Posterior cingulate gyrus (tissue), 11 donors: ENCODE measurements at places on chromosomes 3 and 15.

DNA sequence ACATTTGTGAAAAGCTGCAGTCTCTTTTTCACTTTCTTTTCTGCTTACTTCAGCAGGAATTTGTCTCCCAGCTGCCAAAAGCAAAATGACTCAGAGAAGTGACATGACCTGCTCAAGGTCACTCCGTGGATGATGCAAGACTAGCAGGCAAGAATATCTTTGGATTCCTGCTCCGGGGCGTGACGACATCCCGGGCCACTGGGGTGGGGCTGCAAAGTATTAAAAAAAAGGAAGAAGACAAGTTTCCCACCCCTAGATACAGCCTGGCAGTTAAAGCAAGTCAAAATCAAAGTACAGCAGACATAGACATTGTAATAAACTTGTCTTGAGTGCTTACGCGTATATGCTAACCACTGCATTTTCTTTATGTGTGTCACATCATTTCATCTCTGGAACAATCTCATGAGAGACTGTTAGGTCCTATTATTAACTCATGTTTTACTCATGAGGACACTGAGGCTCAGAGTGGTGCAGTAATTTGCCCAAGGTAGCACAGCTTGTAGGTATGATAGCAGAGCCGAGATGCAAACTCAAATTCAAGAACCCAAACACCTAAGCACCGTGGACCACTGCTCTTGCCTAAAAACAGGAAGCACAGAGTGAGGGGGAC, 485.2 kb upstream of the PROK2 start:
- DNase-seq, result no peak

DNA sequence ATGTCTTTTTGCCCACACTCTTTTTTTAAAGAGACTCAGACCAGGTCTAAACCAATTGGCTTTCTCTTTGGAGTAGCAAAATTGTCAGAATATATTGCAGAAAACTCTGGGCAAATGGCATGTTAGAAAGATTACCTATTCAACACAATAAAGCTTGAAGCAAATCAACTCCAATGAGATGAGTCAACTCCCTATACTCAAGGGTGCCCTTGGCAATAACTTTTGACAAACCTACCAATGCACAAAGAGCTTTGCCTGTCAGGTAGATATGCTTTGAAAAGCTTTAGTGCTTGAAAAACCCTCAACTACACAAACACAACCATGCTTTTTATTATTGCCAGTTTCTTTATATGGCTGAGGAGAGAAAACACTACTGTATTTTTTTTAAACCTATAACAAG, 137.7 kb upstream of the GRM7 start:
- DNase-seq, result no peak

DNA sequence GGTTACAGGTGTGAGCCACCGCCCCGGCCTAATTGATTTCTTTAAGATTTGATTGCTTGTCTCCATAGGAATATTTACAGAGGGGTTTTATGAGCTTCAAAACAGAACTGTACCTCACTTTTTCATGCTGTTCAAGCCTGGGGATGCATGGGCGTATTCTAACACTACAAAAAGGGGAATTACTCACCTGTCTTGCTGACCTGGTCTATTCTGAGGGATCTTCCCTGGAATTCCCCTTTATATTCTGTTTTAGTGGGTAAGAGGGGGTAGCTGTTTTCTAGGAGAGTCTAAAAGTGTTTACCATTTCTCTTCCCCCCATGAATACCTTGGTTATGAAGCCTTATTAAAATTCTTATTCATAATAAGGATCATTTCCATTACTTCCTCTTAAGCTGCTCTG, 48.1 kb downstream of the NME9 start:
- no peak for DNase-seq

DNA sequence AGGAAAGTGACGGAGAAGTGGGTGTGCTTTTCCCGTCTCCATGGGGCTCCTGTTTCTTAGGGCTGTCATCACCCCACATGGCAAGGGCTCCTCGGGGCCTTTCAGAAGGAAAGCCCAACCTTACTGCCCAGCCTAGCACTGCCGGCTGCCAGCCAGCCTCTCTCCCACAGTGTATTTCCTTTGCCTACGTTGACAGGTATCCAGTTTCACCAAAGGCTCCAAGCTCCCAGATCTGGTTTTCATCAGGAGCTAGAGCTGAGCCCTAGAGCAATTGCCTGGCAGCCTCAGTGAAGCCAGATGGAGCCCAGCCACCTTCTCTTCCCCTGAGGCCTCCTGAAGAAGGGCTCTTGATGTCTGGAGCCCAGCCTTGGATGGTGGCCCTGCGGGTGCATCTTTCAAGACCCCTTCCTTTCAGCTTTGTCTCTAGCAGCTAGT, 20.2 kb downstream of the CRABP1 start:
- no peak for DNase-seq

- DNase-seq, result no peak
These were observed 16.3 kb upstream of the GATM start for GRCh38 chr15:45394681-45395080.

GRCh38 chr15:95134431-95135110, 903.2 kb downstream of the MCTP2 start:
- no peak for DNase-seq

- DNase-seq, result no peak
These were observed 181.4 kb upstream of the GRM7 start for GRCh38 chr3:6679510-6679909.

- no peak for DNase-seq
These were observed 88.6 kb upstream of the ZNF280D start for GRCh38 chr15:56821721-56822425.

- DNase-seq, result no peak
These were observed 45.4 kb downstream of the ARHGAP11B start for GRCh38 chr15:30671309-30671708.

GRCh38 chr3:165918657-165918979, 81.4 kb upstream of the BCHE start:
- DNase-seq, result peak; percentile 81

DNA sequence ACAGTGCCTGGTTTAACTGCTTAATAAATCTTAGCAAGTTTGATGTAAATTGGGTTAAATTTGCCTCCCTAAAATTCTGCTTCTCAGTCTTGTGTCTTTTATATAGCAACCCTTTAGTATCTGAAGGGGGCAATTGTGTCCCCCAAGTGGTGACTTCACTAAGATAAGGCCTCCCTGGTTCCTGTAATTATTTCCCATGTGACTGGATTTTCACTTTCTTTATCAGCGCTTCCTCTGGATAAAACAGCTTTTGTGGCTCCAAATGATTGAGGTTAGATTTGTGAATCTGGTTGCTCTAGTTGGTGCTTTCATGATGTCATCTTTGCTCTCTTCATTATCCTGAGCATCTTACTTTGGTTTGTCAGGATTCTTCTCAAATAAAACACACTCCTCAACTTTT, 334.3 kb upstream of the CTDSPL start:
- no peak for DNase-seq

- no peak for DNase-seq
These were observed 256.3 kb upstream of the KCNH8 start for GRCh38 chr3:18892047-18892446.

- no peak for DNase-seq
These were observed 981.9 kb downstream of the TUSC7 start for GRCh38 chr3:117691526-117691925.

GRCh38 chr3:182787302-182788036, 5.8 kb upstream of the ATP11B start:
- DNase-seq, result no peak

DNA sequence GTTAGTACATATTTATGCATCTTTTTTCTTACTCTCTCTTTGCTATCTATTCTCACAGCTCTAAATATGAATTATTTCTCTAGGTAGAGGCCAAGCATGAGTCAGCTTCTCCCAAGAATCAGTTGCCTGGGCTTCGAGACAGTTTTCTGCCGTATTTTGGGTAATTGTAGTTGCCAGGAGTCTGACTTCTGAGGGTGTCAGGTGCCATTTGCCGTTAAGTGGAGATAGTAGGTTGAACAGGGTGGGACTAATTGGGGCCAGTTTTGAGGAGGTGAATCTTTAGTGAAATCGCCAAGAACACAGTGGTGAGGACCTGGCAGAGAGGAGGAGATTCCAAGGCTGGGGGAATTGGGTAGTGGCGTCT, 7.8 kb upstream of the NRROS start:
- no peak for DNase-seq

GRCh38 chr3:154214306-154214705, 93.1 kb downstream of the ARHGEF26 start:
- DNase-seq, result no peak

GRCh38 chr15:37773111-37773860, 161.2 kb upstream of the TMCO5A start:
- DNase-seq, result no peak

- no peak for DNase-seq
These were observed 47.5 kb downstream of the CFAP92 start for GRCh38 chr3:128946411-128946810.

- DNase-seq, result no peak
These were observed 277.3 kb downstream of the UACA start for GRCh38 chr15:70486012-70486411.

DNA sequence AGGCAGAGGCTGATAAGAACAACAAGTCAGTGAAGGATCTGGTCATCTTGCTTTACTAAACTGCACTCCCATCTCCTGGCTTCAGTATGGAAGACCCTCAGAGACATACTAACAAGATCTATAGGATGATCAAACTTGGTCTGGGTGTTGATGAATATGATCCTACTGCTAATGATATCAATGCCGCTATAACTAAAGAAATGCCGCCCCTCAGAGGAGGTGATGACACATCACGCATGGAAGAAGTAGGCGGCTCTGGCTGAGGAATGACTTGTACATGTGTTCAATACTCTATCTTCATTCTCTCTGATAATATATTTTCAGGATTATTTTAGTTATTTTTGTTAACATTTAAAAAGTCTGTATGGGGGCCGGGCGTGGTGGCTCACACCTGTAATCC, 17.5 kb upstream of the EIF2B5 start:
- no peak for DNase-seq

- no peak for DNase-seq
These were observed 22.2 kb upstream of the IGF1R start for GRCh38 chr15:98626153-98626552.

DNA sequence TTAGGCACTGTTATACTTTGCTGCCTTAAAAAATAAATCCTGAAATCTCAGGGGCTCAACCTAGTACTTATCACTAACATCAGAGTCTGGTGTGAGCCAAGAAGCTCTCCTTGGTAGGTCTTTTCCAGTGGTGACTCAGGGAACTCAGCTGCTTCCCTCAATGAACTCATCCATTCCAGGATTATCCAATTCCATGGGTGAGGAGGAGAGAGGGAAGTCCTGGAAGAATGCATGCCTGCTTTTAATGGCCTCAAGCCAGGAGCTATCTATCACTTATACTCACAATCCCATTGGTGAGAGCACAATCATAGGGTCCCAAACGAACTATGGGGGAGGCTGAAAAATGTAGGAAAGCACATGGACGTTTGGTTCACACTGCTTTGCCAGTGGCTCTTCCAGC, 113.6 kb downstream of the POLR2M start:
- DNase-seq, result no peak

- peak; percentile 85 for DNase-seq
These were observed 52.6 kb downstream of the GTF2E1 start for GRCh38 chr3:120795017-120795648.

DNA sequence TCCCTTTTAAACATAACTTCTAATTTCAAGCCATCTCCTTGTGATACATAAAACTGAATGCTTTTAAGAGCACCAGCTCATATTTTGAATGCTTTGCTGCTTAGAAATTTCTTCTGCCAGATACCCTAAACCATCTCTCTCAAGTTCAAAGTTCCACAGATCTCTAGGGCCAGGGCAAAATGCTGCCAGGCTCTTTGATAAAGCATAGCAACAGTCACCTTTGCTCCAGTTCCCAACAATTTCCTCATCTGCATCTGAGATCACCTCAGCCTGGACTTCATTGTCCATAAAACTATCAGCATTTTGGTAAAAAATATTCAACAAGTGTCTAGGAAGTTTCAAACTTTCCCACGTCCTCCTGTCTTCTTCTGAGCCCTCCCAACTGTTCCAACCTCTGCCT, 17.5 kb downstream of the OSTN start:
- DNase-seq, result no peak
